ENCODE measurements at places on chromosomes 2 and 18. TPM values are rescaled to one million over a fixed set of nuclear protein-coding genes. Genes with fewer than 3 reads are reported as not detected.

The PLCL1 gene
- total RNA-seq: not detected

The SLC38A11 gene
- 9.2 TPM for total RNA-seq

- no peaks in the 10 kb centered on the region for H3K36me3 ChIP-seq
- no peaks in the 10 kb centered on the region for H3K27me3 ChIP-seq
- no peak overlapping the region for H3K4me3 ChIP-seq
Observed at GRCh38 chr2:201996006-201996405, 37.6 kb upstream of the FZD7 start.

The KCNG2 gene
- total RNA-seq: not detected

- no peaks in the 10 kb centered on the region for H3K36me3 ChIP-seq
- no peaks in the 10 kb centered on the region for H3K4me1 ChIP-seq
- H3K4me3 ChIP-seq: no peak overlapping the region
- H3K27ac ChIP-seq: no peak overlapping the region
- H3K27me3 ChIP-seq: no peaks in the 10 kb centered on the region
- no peak for DNase-seq
Observed at GRCh38 chr2:98530114-98530513, 78.2 kb downstream of the COA5 start.

The GAL3ST2 gene
- total RNA-seq: 0.72 TPM

DNA sequence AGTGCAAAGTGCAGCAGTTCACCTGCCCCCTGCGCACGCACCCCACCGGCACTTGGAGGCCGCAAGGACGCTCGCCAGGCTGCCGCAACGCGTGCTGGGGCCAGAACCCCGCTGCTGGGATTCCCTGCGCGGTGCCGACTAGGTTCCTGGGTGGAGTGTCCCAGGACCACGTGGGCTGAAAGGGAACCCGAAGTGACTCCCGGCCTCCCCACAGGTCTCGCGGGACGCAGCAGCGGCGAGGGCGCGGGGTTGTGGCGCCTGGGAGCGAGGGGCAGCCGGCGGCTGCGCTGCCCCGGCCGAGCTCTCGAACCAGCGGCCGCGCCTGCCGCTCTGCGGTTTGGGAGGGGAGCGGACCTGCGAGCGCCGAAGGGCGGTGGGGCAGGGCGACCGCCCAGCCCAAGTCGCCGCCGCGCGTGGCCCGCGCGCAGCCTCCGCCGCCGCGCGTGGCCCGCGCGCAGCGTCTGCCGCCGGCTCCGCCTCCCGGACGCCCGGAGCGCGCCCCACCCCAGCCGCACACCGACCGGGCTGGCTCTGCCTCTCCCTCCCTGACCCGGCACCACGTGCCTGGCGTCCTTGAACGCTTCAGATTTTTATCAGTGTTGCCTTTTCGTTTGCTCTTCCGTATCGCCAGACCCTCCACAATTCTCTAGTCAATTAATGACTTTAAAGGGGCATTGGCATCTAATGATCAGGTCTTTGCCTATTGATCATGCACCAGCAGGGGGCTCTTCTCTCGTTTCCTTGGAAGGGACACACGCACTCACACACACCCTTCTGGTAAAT lies at the start of gene FTCDNL1:
Gene FTCDNL1 (minus strand): TSS at position 475 of the 783 bp plus-strand sequence. CDS start 2,230 bp downstream, outside the sequence.
- H3K4me3 ChIP-seq: peak within 1 kb of the TSS; percentile 84
- peak; percentile 58 for DNase-seq
- no peaks in the 10 kb centered on the region for H3K36me3 ChIP-seq
- H3K27ac ChIP-seq: peak within 1 kb of the TSS; percentile 68

GRCh38 chr18:64717026-64717425 lies 568.1 kb upstream of the LINC00305 start:
- peaks cover 13% of the 10 kb centered on the region for H3K4me1 ChIP-seq
- no peak for DNase-seq
- no peak overlapping the region for H3K27ac ChIP-seq
- H3K4me3 ChIP-seq: no peak overlapping the region

The DES gene
- total RNA-seq: not detected

The TUBB8B gene
- 0.98 TPM for total RNA-seq

All from HepG2 (cell line).